ENCODE measurements at places on chromosomes 4 and X.

DNA sequence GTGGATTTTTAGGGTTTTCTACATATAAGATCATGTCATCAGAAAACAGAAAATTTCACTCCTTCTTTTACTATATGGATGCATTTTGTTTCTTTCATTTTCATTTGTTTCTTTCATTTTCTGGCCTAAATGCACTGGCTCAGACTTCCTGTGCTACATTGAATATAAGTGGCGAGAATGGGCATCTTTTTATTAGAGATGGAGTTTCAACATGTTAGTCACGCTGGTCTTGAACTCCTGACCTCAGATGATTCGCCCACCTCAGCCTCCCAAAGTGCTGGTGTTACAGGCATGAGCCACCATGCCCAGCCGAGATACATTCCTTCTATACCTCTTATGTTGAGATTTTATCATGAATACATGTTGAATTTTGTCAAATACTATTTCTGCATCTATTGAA lies 61.8 kb downstream of the BRWD3 start:
- no peak for DNase-seq

DNA sequence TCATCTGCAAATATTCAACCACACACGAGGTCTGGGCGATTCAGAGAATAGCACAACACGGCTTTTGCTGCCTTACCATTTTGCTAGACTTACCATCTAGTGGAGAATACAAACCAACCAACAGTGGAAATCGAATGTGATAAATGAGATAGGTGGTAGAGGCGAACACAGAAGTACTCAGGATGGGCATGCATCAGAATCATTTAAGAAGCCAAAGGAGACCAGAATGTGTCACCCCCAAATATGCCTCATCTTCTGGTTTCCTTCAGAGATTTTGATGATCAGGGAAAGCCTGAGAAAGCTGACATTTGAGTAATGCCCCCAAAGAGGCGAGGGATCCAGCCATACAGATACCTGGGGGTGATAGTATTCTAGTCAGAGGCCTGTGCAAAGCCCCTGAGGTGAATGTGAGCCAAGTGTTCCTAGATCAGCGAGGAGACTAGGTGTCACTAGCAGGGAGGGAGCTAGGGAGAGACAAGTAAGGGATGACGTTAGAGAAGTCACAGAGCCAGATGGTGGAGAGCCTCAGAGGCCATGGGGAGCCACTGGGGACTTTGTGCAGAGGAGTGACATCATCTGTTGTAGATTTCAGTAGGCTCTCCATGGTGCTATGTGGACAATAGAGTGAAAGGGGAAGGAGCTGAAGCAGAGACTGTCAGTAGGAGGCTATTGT lies 1.7 kb downstream of the MTMR1 start:
- DNase-seq: peak; percentile 26

- DNase-seq: no peak
Observed at GRCh38 chrX:49042581-49043219, 457 bp downstream of the TFE3 start.

DNA sequence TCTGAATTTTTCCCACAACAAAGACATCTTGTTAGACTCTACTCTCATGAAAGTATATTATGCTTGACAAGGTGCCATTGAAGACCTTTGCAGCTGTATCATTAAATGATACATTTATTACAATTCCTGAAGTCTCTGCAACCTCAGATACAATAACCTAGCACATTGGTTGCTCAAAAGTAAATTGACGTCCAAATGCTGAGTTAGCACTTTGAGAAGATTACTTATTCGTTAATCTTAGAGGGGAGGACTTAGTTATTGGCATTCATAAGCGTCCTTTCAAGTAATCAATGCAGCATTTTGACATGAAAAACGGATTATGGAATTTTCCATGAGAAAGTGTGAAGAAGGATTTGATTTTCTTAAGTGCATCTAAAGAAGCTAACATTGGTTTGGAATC lies 151.6 kb downstream of the ARSF start:
- DNase-seq: no peak

- no peak for DNase-seq
Observed at GRCh38 chrX:24202465-24203031, 53.0 kb downstream of the ZFX start.

- no peak for DNase-seq
Observed at GRCh38 chr4:80613470-80613869, 277.9 kb downstream of the CFAP299 start.

- no peak for DNase-seq
Observed at GRCh38 chrX:94662689-94663088, 988.7 kb downstream of the FAM133A start.

DNA sequence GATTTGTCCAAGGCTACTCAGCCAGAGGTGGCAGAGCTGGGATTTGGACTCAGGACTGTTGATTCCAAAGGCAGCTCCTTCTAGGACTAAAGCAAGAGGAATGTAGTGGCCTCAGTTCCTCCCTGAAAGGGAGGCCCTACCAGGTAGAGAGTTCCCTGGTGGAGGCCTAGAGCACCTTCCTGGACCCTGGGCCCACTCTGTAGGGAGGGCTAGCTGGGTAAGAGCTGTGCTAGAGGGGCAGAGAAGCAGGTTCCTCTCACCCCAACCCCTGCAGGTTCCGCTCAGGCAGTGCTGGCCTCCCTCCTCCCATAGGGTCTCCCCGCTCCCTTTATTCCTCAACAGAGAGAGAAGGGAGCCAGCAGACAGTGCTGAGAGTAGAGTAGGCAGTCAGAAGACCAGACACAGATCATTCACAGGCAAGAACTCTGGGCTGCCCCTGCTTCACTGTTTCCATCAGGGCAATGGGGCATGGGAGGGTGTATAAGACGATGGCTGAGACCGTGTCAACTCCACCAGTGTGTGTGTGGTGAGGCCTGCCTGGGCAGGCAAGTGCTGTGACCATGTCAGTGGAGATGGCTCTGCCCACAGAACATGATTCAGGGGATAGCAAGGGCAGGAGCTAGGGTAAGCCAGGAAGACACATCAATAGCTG lies 12.4 kb upstream of the PJA1 start:
- DNase-seq: no peak

DNA sequence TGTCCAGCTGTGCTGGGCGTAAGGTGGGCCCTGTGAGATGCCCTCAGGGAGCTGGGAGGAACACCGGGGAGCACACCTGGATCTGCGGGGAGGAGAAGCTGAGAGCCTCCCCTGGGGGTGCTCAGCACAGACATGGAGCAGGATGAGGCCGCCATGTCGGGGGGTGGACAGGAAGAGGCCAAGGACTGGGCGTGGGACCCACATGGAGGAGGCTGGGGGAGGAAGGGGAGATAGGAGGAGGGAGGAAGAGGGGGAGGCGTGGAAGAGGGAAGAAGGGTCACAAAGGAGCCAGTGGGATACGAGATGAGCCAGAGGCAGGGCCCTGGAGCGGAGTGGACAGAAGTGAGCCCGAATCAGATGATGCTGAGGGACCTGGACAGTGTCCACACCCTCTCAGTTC lies 66.3 kb downstream of the ZFYVE28 start:
- no peak for DNase-seq

DNA sequence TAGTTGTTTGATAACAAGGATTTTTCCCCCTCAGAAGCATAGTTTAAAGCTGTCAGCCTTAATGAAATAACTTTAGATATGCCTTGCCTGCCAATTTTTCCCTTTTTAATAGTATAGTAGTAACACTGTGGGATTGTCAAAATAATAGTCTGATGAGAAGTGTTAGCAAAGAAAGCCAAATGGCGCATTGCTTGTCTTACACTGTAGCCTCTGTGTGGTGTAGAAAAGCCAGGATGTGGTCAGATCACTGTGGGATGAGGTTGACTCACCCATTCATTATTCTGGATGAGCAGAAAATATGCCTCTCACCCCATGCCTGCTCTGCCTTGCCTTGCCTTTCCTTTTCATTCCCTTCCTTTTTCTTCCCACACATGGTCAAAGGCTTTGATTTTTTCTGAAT lies 257.8 kb upstream of the NRK start:
- no peak for DNase-seq

- peak; percentile 83 for DNase-seq
Observed at GRCh38 chr4:145480257-145480656, 1.4 kb upstream of the SMAD1 start.

DNA sequence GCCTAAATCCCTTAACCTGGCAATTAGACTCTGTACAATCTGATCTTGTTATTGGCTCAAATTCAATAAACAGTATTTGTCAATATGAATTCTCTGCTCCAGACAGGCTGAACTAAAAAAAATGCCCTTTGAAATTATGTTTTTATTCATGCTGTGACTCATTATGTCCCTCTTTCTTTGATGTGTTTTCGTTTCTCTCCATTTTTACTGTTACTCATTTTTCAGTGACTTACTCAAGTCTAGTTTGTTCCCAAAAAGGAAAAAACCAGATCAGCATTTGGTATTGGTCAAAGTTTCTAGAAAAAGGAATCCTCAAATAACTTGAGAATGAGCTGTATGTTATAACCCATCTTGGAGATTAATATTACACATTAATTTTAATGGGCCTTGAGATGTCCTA lies 40.4 kb downstream of the UNC5C start:
- DNase-seq: no peak

- DNase-seq: no peak
Observed at GRCh38 chr4:158055668-158056067, 117.2 kb downstream of the GASK1B start.

- DNase-seq: no peak
Observed at GRCh38 chr4:27248829-27249228, 388.2 kb downstream of the STIM2 start.

GRCh38 chrX:7283741-7284140 lies 135.8 kb upstream of the PUDP start:
- DNase-seq: no peak
